Osteoblast (primary cell): ENCODE measurements at places on chromosomes 5 and 9.

DNA sequence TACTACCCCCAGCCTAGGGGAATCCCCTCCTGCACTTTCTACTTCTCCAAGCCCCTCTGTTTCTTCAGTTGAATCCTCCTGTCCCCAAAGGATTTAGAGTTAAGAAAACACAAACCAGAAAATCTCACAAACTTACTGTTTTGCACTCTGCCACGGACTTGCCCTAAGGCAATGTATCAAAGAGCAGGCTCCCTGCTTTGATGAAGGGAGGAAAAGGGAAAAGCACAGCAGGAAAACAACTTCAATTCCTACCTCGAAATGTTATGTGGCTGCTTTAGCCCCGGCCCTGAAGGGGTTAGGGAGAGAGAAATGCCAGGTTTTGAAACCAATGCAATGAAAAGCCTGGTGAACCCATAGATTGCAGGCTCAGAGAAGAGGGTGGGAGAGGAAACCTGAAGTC, 254.7 kb downstream of the MAN2A1 start:
- no peak for DNase-seq

GRCh38 chr9:79551994-79552393, 19.8 kb upstream of the TLE4 start:
- DNase-seq, result no peak

DNA sequence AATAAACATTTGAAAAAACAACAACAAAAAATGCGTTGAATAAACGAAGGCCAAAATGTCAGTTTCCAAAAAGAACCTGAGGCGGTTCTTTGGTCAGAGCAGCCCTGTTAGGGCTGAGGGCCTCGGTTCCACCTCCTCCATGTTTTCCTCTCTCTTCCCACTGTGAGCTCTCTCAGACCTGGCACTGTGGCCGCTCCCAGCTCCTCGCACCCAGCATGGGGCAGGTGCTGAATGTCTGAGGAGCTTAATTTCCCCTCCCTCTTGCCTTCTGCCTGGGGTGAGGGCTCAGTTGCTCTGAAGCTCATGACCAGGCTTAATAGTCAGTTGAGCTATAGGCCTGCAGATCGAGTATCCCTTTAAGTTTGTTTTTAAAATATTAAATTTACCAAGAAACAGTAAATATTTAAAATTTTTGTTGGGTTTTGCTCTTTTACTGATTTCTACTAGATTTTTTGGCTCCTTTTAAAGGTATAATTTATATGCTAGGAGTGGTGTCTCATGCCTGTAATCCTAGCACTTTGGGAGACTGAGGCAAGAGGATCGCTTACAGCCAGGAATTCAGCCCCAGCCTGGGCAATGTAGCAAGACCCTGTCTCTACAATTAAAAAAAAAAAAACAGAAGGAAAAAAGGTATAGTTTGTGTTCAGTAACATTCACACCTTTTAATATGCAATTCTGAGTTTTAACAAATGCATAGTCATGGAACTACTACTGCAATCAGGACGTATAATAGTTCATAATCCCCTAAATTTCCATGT, 28.1 kb downstream of the DAPK1 start:
- DNase-seq, result no peak

GRCh38 chr9:1046639-1047572, 3.3 kb upstream of the DMRT2 start:
- DNase-seq, result no peak

GRCh38 chr5:147670815-147671214, 111.7 kb downstream of the JAKMIP2 start:
- no peak for DNase-seq

DNA sequence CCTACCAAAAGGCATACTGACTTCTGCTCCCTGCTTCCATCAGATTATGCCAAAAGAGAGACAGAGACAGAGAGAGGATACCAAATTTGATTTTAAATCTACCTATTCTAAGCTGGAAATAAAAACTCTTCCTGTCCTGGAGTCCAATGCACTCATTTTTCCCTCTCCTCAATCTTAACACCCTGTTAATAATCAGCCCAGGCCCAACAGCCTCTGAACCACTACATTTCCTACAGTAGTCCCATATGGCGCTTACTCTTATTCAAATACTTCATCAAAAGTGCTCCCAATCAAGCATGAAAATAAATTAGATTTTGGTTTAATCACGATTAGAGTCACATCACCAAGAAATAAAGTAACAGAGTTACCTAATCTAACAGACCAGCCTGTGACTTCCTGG, 152.3 kb downstream of the TSSK1B start:
- DNase-seq, result no peak

DNA sequence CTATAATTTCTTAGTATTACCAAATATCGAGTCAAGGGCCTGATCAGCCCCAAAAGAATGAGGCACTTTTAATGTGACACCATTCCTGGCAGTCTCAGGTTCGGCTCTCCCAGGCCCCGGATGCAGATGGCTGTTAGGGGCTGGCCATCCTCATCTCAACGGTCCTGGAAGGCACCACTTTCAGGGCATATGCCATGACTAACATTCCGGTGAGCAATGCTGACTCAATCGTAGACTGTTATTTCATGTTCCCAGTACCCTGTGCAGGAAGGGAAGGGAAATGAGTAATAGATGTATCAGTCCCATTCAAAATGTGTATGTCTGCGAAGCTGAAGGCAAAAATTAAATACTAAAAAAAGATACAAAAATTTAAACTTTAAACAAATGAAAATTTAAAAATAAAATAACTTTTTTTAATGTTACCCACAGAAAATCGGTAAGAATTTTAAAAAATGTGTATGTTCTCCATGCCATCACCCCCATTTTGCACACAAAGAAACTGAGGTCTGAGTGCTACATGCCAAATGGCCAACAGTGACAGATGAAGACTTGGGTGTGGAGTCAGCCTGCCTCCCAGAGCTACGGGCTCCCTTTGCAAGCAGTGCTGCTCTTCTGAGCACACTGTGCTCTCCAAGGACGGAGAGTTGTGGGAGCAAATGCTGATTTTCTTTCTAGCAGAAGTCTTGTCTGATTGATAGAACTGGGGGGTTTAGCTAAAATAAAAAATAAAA, 79.0 kb downstream of the GLDC start:
- peak; percentile 71 for DNase-seq

GRCh38 chr5:43973318-43973717, 370.3 kb downstream of the NNT start:
- DNase-seq, result peak; percentile 5

DNA sequence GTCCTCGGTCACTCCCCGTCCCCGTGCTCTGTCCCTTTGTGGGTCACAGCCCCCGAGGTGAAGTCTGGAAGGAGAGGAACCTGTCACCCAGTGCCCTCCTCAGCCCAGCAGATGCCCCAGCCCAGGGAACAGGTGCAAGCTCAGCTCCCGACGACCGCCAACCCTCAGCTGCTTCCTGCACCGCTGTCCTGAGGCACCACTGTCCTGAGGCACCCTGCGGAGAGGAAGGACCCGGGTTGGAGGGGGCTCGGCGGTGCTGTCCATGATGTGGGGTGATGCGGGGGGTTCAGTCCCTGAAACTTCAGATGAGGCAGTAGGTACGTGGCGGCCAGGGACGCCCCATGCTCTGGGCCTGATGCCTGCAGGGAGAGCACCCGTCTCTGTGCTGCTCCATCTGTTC, 81.4 kb downstream of the COL5A1 start:
- no peak for DNase-seq

- no peak for DNase-seq
Measured at GRCh38 chr9:91655658-91656057, 232.0 kb upstream of the NFIL3 start.

DNA sequence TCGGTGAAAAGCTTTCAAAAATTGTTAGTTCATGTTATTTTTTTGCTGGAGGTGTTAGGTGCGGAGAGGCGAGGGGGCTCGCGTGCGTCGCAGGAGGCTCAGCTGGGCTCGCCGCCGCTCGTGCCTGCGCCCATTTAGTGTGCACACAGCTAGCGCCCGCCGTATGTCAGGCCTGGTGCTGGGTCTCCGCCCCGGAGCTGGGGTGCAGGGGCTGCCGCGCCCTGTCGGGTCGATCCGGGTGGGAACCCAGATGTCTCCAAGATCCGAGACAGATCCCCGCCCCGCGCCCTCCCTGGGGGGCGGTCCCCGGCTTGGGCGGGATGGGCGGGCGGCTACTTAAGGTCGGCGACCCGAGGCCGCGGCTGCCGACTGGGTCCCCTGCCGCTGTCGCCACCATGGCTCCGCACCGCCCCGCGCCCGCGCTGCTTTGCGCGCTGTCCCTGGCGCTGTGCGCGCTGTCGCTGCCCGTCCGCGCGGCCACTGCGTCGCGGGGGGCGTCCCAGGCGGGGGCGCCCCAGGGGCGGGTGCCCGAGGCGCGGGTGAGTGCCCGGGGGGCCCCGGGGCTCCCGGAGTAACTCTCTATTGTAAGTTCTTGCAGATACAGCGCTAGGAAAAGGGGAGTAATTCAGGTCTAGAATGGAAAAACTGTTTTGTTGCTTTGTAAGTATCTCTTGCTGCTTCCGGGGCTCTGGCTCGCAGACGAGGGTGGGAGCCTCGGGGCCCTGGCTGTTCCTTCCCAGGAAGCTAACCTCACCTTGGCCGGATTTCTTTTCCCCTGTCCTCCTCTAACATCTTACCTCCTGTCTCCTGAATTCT, 31.7 kb downstream of the GSN start:
- peak; percentile 94 for DNase-seq

DNA sequence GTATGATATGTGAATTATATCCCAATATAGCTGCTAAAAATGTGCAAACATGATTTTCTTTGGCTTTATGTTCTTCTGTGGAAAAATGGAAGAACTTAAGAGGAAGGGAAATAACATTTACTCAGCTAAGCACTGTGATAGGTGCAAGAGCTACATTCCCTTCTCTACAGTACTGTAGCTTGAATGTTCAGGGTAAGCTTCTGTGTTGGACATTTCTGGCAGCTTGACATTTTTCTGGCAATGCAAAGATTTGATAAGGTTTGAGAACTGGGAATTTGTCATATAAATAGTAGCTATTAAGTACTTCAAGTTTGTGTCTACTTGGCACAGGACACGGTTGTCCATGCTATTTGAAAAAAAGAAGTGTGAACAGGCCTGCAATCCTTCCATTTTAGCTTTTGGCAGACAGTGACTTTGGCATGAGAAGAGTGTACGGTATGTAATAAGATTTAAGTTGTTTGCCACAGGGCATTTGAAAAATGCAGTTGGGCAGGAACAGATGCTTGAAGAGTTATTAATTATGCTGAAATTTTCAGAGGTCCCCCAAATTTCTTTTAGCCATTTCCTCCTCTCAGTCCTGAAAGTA, 77.6 kb downstream of the KIF4B start:
- DNase-seq, result no peak

- DNase-seq, result no peak
Measured at GRCh38 chr9:2676466-2676865, 40.8 kb upstream of the KCNV2 start.
